ENCODE measurements at places on chromosomes 5 and 9. TPM values are rescaled to one million over a fixed set of nuclear protein-coding genes. Genes with fewer than 3 reads are reported as not detected.

DNA sequence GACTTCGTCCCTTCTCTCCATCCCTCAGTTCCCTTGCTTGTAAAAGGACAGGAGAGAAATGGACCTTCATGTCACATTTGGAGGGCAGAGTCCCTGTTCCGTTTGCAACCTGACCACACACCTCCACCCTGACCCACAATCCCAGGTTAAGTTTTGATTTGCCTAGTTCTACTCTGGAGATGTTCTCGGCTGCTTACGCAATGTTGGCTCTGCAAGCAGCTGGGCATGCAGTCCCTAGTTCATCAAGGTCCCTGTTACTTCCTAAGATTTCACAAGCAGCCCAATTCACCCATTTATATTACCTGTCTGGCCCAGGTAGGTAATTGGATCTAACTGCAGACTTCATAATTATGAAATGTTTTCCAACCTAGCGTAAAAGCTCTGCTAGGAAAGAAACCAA lies 28.8 kb downstream of the SLIT3 start:
- no peak overlapping the region for H3K27ac ChIP-seq
- no peak for DNase-seq
- no peaks in the 10 kb centered on the region for H3K36me3 ChIP-seq
- H3K27me3 ChIP-seq = peaks cover 12% of the 10 kb centered on the region
- H3K4me3 ChIP-seq = no peak overlapping the region

DNA sequence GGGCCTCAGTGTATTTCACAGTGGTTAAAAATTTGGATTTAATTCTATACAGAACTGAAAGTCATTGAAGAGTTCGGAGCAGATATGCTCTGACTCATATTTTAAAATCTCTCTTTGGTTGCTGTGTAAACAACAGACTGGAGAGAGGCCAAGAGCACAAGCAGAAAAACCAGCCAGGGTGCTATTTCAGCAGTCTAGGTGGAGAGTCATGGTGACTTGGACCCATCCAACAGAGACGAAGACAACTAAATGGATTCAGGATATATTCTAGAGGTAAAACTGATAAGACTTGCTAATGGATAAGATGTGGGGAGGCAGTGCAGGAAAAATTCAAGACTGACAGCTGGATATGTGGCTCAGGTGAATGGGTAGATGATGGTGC lies 168.9 kb downstream of the MAPKAP1 start:
- H3K27ac ChIP-seq = peak overlapping the region; percentile 87
- H3K27me3 ChIP-seq = no peaks in the 10 kb centered on the region
- peaks cover 25% of the 10 kb centered on the region for H3K36me3 ChIP-seq

ARL14EPL gene
- not detected for total RNA-seq

- DNase-seq = no peak
- H3K4me1 ChIP-seq = peaks cover 13% of the 10 kb centered on the region
- H3K4me3 ChIP-seq = no peak overlapping the region
- no peak overlapping the region for H3K27ac ChIP-seq
- H3K27me3 ChIP-seq = no peaks in the 10 kb centered on the region
Observed at GRCh38 chr5:111813537-111813936, 56.5 kb upstream of the NREP start.

GRCh38 chr5:17217493-17218352 lies at the start of gene BASP1:
BASP1 (plus strand) TSS chr5:17217631; CDS start chr5:17275217, 57,586 bp downstream.
- peak; percentile 65 for DNase-seq
- peaks cover 19% of the 10 kb centered on the region for H3K36me3 ChIP-seq
- H3K4me1 ChIP-seq = peaks cover 49% of the 10 kb centered on the region
- no peaks in the 10 kb centered on the region for H3K27me3 ChIP-seq

- peaks cover 43% of the 10 kb centered on the region for H3K4me1 ChIP-seq
- peaks cover 19% of the 10 kb centered on the region for H3K36me3 ChIP-seq
- H3K27me3 ChIP-seq = peaks cover 3% of the 10 kb centered on the region
- peak overlapping the region; percentile 87 for H3K4me3 ChIP-seq
Observed at GRCh38 chr5:32445287-32445758, 783 bp upstream of the ZFR start.

- H3K4me3 ChIP-seq = no peak overlapping the region
- H3K36me3 ChIP-seq = no peaks in the 10 kb centered on the region
- H3K27me3 ChIP-seq = peaks cover 2% of the 10 kb centered on the region
- H3K4me1 ChIP-seq = peaks cover 61% of the 10 kb centered on the region
- peak overlapping the region; percentile 76 for H3K27ac ChIP-seq
- DNase-seq = no peak
Observed at GRCh38 chr9:83477120-83477519, 61.1 kb downstream of the FRMD3 start.

DNA sequence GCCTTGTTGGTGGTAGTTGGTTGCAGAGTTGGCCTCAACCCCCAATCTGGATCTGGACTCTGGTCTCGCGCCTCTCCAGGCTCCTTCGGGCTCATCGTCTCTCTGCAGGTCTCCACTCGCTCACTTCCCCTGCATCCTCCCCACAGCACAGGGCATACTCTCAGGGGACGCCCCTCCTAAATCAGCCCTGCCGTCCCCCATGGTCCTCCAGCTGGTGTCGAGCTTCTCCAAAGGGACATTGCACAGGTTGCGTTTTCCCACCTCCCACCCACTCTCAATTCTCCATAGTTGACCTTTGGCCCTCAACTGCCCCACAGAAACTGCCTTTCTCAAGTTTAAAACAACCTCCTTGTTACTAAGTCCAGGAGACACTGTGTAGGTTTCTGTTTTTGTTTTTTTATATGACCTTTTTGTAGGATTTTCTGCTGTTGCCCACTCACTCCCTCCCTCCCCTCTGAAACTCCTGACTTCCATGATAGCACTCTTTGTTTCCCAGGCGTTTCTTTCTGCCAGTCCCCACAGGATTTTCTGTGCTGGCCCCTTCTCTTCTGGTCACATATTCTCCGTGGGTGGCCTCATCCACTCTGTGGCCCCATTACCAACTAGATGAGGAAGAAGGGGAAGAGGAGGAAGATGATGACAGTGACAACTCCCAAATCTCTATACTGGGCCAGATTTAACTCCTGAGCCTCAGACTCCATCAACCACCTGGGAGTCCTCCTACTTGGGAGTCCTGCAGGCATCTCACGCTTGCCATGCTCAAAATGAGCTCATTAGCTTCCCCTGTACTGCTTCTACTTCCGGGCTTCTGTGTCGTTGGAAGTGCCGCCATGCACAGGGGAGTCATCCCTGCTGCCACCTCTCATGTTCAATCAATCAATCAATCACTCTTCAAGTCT lies 50.3 kb downstream of the ALG2 start:
- H3K27ac ChIP-seq = no peak overlapping the region
- H3K4me3 ChIP-seq = no peak overlapping the region
- peaks cover 29% of the 10 kb centered on the region for H3K27me3 ChIP-seq
- H3K4me1 ChIP-seq = peaks cover 10% of the 10 kb centered on the region

GRCh38 chr5:176747670-176748072 lies 62.7 kb upstream of the UNC5A start:
- DNase-seq = no peak
- no peak overlapping the region for H3K27ac ChIP-seq
- H3K4me1 ChIP-seq = no peaks in the 10 kb centered on the region
- no peak overlapping the region for H3K4me3 ChIP-seq
- no peaks in the 10 kb centered on the region for H3K36me3 ChIP-seq

GRCh38 chr9:90946982-90947381 lies 145.4 kb downstream of the SYK start:
- peaks cover 38% of the 10 kb centered on the region for H3K27me3 ChIP-seq
- H3K27ac ChIP-seq = no peak overlapping the region
- H3K4me3 ChIP-seq = no peak overlapping the region
- H3K36me3 ChIP-seq = no peaks in the 10 kb centered on the region

GRCh38 chr9:101707721-101708120 lies 30.7 kb downstream of the GRIN3A start:
- no peaks in the 10 kb centered on the region for H3K27me3 ChIP-seq
- H3K4me1 ChIP-seq = no peaks in the 10 kb centered on the region
- H3K27ac ChIP-seq = no peak overlapping the region
- no peaks in the 10 kb centered on the region for H3K36me3 ChIP-seq
- no peak overlapping the region for H3K4me3 ChIP-seq

TGFBR1 gene
- total RNA-seq = 32.4 TPM

CAVIN4 gene
- total RNA-seq = 0.48 TPM

DNA sequence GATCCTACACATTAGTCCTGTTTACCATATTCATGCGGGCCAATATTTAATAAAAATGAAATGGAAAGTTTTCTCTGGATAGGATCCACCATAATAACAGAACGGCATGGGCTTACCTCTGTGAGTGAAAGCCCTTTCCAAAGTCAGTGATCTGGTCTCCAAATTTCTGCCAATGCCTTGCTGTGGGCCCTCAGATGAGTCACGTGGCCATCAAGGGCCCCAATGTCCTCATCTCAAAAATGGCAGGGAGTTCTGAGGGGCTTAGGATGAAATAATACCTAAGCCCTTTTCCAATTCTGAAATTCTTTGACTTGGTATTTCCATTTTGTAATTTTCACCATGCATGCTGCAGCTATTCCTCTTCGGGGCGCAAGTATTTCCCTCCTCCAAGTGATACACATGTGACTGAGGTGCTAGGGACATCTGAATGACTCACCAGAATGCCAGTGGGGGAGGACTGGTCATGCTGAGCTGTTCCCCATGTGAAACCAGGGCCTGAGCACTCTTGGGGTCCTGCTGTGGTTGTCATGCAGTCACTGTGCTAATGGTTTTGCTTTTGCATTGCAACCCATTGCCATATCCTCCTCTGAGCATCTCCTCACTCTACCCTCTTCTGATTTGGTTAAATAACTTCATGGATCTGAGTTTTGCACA lies 35.0 kb downstream of the ITK start:
- no peaks in the 10 kb centered on the region for H3K4me1 ChIP-seq
- H3K27me3 ChIP-seq = peaks cover 19% of the 10 kb centered on the region
- no peaks in the 10 kb centered on the region for H3K36me3 ChIP-seq
- H3K4me3 ChIP-seq = no peak overlapping the region
- DNase-seq = no peak

DNA sequence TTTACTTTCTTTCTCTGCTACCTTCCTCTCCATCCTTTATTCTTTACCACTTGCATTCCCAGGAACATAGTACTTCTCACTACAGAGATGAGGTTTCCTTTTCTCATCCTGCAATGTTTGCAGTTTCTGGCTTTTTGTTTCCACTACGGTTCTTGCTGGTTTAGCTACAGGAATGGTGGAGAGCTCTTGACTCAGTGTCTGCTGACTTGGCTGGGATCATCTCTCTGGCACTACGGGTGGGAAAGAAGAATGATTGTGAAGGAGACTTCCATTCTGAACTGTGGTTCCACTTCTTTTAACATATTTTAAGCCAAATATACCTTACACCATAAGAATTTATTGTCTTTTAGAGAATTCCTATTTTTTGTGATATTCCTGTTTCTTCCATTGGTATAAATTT lies 65.1 kb downstream of the NREP start:
- H3K27me3 ChIP-seq = no peaks in the 10 kb centered on the region
- no peak overlapping the region for H3K4me3 ChIP-seq
- no peak overlapping the region for H3K27ac ChIP-seq
- no peaks in the 10 kb centered on the region for H3K36me3 ChIP-seq

BHMT2 gene
- not detected for total RNA-seq

FBP1 gene
- total RNA-seq = not detected

NUP155 gene
- 36.0 TPM for total RNA-seq

- no peaks in the 10 kb centered on the region for H3K27me3 ChIP-seq
- H3K4me1 ChIP-seq = peaks cover 39% of the 10 kb centered on the region
Observed at GRCh38 chr5:15579193-15579990, 79.4 kb downstream of the FBXL7 start.

PRLR gene
- total RNA-seq = 1.2 TPM

DNA sequence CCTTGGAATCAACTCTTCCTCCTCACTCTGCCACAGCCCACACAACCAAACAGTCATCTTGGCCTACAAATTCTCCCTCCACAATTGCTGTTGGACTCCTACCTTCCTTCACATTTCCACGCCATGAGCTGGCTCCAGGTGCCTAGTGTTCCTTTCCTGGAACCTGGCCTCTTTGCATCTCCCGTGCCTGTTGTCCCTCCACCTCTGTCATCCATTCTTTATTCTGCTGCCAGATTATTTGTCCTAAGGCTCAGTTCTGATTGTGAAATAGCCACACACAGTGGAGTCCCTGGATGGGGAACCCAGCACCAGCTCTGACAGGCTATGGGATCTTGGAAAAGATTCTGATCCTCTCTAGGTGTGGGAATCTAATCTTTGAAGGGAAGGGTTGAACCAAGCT lies 109.1 kb upstream of the ANKH start:
- no peaks in the 10 kb centered on the region for H3K4me1 ChIP-seq
- no peaks in the 10 kb centered on the region for H3K36me3 ChIP-seq
- no peak overlapping the region for H3K4me3 ChIP-seq
- DNase-seq = no peak

WNT8A gene
- not detected for total RNA-seq

- H3K4me1 ChIP-seq = no peaks in the 10 kb centered on the region
- peaks cover 1% of the 10 kb centered on the region for H3K27me3 ChIP-seq
- no peak overlapping the region for H3K27ac ChIP-seq
- no peaks in the 10 kb centered on the region for H3K36me3 ChIP-seq
Observed at GRCh38 chr5:113253037-113253436, 181.8 kb downstream of the TSSK1B start.

DNA sequence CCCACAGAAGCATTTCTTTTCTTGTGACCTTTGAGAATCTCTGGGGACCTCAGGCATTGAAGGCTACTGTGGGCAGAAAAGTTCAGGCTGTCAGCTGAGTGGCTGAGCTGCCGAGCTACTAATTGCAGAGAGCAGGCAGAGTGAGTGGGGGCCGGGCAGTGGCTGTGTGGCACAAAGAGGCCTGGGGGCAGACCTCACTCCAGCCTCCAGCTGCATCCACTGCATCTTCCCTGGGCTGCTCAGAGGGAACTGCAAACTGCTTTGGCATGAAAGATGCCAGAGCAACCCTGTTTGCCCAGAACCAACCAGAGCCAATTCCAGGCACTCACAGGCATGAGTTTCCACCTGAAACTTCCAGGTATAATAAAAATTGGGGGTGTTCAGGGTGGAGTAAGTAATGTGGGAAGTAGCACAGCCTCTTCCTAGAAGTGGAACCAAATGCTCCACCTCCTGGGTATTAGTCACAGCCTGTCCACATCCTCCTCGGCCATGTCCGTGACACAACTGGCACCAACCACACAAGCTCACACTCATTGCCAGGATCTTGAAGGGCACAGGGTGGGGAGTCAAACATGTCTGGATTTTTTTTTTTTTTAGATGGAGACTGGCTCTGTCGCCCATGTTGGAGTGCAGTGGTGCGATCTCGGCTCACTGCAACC lies 548.9 kb downstream of the BNC2 start:
- H3K27me3 ChIP-seq = peaks cover 5% of the 10 kb centered on the region
- peak; percentile 46 for DNase-seq
- H3K4me1 ChIP-seq = peaks cover 12% of the 10 kb centered on the region
- no peak overlapping the region for H3K4me3 ChIP-seq
- H3K27ac ChIP-seq = peak overlapping the region; percentile 36

PRELID2 gene
- total RNA-seq = 3.6 TPM

All from HFFc6 (cell line).